ENCODE measurements at places on chromosomes 6 and 20. TPM values are rescaled to one million over a fixed set of nuclear protein-coding genes. Genes with fewer than 3 reads are reported as not detected.

- no peak for DNase-seq
Measured at GRCh38 chr6:27375613-27376079, 12.9 kb upstream of the ZNF391 start.

DNA sequence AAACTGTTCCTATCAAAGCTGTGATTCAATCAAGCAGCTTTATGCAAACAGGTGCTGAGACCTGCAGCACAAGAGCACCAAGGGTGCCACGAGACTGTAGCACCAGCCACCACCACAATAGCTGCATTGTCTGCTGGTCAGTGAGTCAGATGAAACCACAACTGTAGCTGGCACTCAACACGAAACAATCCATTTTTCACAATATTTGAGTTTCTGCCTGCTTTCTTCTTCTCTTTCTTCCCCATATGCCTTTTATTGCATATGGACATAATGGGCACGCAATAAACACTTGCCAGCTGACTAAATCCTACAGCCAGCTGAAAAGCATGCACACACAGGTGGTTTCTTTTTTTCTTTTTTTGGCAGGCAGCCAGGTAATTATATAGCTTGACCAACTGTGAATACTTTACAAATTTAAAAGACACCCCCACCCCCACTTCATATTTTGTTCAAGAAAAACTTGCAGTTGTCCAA lies 16.6 kb downstream of the SLC2A12 start:
- peak; percentile 89 for DNase-seq

DNA sequence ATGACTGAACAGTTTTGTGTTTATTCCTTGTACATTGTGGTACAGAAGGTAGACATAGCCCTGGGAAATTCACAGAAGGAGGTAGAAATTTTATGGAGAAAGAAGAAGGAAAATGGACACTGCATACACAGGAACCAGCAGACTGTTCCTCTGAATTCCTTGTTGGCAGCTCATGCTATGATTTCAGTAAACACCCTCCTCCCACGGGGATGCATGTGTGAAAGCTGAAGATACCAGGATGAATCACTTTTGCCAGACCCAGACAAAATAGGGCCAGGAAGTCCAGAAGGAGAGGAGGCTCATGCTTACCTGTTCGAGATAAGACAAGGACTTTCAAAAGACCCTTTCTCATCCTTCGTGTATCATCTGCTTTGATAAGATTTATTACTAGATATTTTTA lies 110.3 kb upstream of the GGTLC1 start:
- DNase-seq, result peak; percentile 64

- peak; percentile 97 for DNase-seq
Measured at GRCh38 chr20:38426006-38426897, 8.9 kb downstream of the SNHG17 start.

- DNase-seq, result no peak
Measured at GRCh38 chr6:9086331-9086730, 651.0 kb upstream of the SLC35B3 start.

GRCh38 chr6:164078532-164079274 lies 664.2 kb downstream of the QKI start:
- no peak for DNase-seq

DNA sequence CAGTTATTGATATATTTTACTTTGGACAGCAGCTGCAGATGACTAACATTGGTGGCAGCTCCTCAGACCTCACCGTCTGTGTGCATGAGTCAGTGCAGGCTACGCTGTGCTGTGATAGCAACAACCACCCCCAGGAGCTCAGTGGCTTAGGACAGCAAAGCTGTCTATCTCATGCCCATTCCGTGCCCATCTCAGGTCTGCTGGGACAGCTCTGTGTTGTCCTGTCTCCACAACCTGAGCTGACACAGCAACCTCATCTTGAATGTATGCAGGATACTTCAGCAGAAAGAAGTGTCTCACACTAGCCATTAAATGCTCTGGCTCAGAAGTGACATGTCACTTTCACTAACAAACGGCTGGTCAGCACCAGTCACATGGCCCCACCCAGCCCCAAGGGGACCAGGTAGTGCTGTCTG lies 47.7 kb downstream of the BANF2 start:
- DNase-seq, result peak; percentile 92

GRCh38 chr6:112033791-112034615 lies 19.9 kb upstream of the CCN6 start:
- no peak for DNase-seq

DNA sequence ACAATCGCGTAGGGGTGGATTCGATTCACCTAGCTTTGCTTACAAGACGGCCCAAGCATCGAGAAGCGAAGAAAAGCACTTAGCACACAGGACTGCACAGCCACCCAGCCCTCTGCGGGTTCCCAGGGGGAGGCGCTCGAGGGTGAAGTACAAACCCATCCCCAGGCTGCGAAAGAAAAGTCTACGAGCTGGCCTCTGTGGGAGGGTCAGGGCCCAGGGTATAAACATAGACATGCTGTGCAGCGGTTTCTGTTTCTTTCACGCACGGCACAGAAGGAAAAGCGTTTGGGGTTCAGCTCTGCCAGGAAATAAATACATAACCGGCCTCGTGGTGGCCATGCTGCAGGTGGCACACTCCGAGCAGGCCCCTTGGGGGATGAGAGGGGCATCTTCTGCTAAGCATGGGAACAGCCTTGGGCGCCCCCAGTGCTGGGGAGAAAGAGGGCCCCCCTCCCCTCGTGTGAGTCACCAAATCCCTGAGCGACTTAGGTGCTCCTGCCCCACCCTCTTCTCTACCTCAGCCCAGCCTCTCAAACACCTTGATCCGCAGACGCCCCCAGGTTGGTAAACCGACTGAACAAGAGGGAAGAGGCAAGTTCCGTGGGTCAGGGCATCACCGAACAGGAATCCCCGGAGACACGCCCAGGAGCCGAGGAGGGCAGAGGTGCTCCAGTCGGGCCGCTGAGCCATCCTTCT lies 91.6 kb upstream of the RIPOR2 start:
- no peak for DNase-seq

GRCh38 chr6:14478381-14479225 lies 361.0 kb downstream of the CD83 start:
- no peak for DNase-seq

- no peak for DNase-seq
Measured at GRCh38 chr6:136706430-136706829, 85.8 kb downstream of the MAP3K5 start.

GRCh38 chr6:75893776-75894152 lies 144.7 kb downstream of the MYO6 start:
- DNase-seq, result no peak

DNA sequence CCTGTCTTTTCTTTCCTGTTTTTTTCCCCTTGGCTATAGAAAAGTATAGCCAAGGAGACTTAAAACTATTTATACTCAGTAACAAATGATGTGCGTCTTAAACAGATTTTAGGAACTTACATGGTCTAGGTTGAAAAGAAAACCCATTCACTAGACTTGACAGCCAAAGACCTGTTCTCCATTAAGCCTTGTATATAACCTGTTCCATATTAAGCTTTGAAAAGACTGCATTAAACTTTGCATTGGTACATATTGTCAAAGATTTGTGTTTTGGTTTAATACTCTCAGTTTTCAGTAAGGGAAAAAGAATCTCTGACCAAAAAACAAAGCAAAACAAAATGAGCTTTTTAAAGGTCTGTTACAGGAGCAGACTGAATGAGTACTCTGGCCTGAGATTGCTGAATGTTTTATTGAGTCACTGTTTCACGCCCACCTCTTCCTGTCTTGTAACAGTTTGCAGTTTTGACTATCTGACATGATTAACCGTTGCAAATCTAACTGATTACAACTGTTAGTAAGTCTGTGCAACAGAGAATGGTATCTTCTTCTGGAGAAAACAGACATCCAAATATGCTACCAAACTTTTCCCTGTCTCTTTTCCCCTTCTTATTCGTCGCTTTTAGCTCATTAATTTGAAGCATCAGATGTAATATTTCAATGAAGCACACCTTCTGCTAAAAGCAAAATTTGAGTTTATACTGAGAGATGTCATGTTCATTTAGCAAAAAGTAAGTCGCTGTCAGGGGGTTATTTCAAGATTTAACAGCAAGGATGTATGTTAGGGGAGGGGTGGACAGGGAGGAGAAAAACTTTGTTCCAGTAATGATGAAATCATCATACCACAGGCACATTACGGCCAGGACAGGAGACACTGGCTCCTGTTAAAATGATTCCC lies 59.1 kb upstream of the SUPT3H start:
- peak; percentile 74 for DNase-seq

GRCh38 chr6:4727671-4728435 lies 48.4 kb upstream of the CDYL start:
- peak; percentile 41 for DNase-seq

GRCh38 chr20:19259141-19259591 lies 46.7 kb downstream of the SLC24A3 start:
- no peak for DNase-seq

DNA sequence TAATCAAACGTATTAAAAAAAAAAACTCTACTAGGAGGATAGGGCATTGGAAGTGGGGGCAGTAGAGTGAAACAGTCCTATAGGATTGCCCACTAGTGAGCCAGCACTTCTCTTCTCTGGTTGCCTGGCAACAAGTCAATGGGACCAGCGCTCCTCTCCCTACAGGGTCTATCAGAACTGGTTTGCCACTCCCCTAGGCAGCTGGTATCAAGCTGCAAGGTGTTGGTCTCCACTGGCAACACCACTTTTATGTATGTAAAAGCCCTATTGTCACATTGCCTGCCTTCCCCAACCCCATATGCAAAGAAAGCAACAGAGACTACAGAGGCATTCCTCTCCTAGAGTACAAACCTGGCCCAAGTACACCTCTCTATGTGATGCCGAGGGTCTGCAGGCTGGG lies 166.9 kb upstream of the MCHR2 start:
- no peak for DNase-seq

DNA sequence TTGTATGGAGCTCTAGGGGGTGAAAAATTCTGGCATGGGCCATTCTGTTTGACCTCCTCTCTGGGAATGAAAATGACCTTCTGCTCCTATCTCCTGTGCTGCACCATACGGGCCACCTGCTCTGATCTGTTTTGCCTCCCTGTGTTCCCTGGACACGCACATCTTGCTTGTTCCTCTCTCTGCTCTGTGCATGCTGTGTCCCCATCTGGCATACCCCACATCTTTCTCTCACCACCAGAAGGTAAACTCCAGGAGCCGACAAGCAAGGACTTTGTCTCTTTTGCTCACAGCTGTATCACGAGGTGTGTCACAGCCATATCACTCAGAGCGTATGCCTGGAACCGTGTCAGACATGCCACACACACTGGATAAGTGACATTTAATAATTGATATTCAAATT lies 208.4 kb upstream of the DTNBP1 start:
- DNase-seq, result no peak

- no peak for DNase-seq
Measured at GRCh38 chr6:5128351-5128750, 43.2 kb downstream of the PPP1R3G start.

- DNase-seq, result peak; percentile 64
Measured at GRCh38 chr6:81772741-81773140, 20.3 kb upstream of the TENT5A start.

GRCh38 chr6:152697634-152698033 lies at the start of gene MYCT1:
MYCT1 (plus strand) TSS chr6:152697897; CDS start chr6:152697903, 6 bp downstream.
- DNase-seq, result no peak

DNA sequence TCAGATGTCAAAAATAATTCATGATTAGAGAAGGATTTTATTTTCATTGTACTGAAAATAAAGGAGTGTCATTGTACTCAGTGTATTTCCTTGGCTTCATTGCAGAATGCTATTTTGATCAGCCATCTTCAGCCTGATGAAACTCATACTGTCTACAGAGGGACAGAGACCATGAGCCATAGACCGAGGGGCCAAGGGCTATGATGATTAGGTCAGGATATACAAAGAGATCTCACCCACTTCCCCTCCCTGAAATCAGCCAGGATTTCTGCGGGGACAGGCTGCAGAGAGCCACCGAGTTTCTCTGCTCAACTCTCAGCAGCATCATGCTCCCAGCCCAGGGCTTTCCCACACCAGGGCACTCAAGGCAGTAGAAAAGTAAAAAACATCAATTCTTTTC lies 47.0 kb downstream of the ALDH8A1 start:
- DNase-seq, result no peak

DNA sequence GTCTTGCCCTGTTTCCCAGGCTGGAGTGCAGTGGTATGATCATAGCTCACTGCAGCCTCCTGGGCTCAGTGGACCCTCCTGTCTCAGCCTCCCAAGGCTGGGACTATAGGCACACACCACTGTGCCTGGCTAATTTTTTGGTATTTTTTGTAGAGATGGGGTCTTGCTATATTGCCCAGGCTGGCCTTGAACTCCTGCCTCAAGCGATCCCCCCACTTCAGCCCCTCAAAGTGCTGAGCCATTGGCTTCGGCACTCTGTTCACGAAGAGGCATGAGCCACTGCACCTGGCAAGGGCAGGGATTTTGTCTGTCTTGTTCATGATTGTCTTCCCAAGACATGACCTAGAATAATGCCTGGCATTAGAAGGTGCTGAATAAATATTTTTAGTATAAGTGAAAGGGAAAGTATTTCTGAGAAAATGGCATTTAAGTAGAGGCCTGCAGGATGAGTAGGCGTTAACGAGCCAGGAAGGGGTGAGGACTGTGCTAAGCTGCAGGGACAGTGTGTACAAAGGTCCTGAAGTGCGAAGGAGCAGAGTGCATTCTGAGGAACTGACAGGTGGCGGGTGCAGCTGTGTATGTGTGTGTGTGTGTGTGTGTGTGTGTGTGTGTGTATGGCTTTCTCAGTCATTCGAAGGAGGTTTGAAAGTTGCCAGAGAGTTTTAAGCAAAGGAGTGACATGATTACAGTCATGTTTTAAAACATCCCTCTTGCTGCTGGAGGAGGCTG lies 43.0 kb downstream of the VEGFA start:
- no peak for DNase-seq

- DNase-seq, result no peak
Measured at GRCh38 chr6:122423734-122424133, 24.3 kb downstream of the HSF2 start.

GRCh38 chr6:68719761-68720160 lies 84.7 kb downstream of the ADGRB3 start:
- no peak for DNase-seq

Gene CFB
- total RNA-seq, result 4.0 TPM

Gene LPA
- not detected for total RNA-seq

Gene PDE10A
- 12.1 TPM for total RNA-seq

Gene ALDH8A1
- total RNA-seq, result 0.69 TPM

Gene PPIL6
- total RNA-seq, result 2.4 TPM

Gene DEFB110
- not detected for total RNA-seq

Gene TFAP2B
- not detected for total RNA-seq

Gene ZSCAN31
- total RNA-seq, result 17.4 TPM

Gene CDH22
- not detected for total RNA-seq

Gene CST4
- total RNA-seq, result not detected

Gene GLP1R
- not detected for total RNA-seq

Gene POFUT1
- 60.8 TPM for total RNA-seq

Gene RBM24
- 13.2 TPM for total RNA-seq

Gene GPR63
- total RNA-seq, result 0.07 TPM
